HT-29 (cell line): ENCODE measurements at places on chromosomes 7 and 10. TPM values are rescaled to one million over a fixed set of nuclear protein-coding genes. Genes with fewer than 3 reads are reported as not detected.

Gene RELN
- not detected in 2 replicates for total RNA-seq

Gene STEAP1B
- total RNA-seq = not detected in 2 replicates

Gene SPOCK2
- 0.08 and 0.34 TPM in 2 replicates for total RNA-seq

Gene SP4
- 4.5 and 5.5 TPM in 2 replicates for total RNA-seq
